ENCODE measurements at places on chromosomes 1 and 21.

DNA sequence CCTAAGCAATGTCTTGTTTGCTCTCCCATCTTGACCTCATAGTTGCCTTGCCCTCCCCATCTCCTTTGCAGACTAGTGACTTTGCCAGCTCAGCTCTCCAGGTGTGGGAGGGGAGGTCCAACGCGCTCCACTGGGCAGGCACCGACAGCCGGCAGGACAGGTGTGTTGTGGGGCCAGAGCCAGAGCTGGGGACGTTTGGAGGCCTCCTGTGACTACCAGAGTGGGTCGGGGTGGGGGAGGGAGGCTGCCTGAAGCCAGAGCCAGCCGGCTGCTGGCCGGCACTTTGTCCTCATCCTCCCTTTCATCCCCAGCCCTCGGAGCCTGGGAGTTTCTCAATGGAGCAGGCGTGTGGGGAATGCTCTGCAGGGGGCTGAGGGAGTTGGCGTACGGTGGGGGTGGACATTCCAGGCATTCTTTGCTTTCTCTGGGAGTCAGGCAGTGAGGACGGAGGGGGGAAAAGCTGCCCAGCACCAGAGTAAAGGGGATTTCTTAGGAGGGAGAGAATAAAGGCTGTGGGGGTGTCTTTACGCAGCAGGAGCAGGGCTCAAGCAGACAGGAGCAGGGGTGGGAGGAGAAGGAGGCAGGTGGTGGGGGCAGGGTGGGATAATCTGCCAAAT is 20.2 kb downstream of the NUAK2 start:
- DNase-seq: peak; percentile 37

- no peak for DNase-seq
Measured at GRCh38 chr1:3244927-3245315, 175.9 kb downstream of the PRDM16 start.

DNA sequence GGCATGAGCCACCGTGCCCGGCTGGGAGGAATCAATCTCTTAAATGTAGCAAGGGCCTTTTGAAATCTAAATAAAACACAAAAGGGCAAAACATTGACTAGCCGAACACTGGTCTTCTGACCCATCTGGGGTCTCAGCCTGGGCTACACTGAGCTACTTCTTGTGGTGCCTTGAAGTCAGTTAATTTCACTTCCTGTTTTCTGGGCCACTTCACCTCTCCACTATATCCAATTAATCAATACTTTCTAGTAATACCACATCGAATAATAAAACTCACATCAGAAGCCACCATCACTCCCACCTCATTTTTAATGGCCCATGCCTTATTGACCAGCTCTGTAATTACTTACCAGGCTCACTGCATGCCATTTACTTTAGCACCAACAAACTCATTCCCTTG is 138.0 kb upstream of the SAMSN1 start:
- no peak for DNase-seq

DNA sequence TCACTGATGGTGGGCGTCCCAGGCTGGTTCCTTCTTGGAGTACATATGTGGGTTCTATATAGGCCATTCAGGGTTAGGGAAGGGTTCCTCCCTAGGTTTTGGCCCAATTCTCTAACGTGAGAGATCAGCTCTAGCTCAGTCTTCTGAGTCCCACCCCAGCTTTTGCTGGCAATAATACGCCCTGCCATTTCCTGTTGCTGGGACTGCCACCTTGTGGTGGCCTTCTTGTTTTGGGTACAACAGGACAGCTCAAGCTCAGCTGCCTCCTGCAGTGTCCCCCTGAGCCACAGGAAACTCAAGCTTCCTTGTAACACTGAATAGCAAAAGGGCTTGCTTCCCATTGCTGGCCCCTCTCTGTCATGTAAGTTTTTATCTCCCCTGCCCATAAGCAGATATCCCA is 77.8 kb downstream of the BACH1 start:
- DNase-seq: no peak

GRCh38 chr1:54207287-54207686 is 7.3 kb downstream of the MRPL37 start:
- DNase-seq: no peak

DNA sequence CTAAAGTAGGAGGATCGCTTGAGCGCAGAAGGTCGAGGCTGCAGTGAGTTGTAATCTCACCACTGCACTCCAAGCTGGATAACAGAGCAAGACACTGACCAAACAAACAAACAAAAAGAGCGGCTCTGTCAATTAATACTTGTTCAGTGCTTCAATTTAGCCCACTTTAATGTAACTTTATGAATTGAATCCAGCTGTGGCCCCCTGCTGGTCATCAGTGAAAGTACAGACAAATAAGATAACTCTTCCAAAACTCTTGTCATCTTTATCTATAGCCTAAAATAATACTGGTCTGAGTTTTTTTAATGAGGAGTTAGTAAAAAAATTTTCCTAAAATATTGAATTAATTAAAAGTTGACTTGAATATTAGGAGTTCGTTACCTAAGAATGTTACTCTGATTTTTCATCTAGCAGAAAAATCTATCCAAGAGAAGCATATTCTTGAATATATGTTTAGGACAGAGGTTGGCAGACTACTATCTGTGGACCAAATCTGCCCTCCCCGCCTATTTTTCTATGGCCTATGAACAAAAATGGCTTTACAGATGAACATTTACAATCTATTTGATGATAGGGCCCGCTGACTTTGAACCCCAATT is 26.1 kb downstream of the ATP5PF start:
- DNase-seq: peak; percentile 4

GRCh38 chr1:7378346-7379130 is 392.6 kb upstream of the VAMP3 start:
- no peak for DNase-seq

- DNase-seq: no peak
Measured at GRCh38 chr1:242196101-242196500, 197.2 kb upstream of the MAP1LC3C start.

GRCh38 chr1:100794748-100795645 is 75.5 kb downstream of the VCAM1 start:
- no peak for DNase-seq

- peak; percentile 46 for DNase-seq
Measured at GRCh38 chr1:38026592-38027200, 14.2 kb downstream of the UTP11 start.

DNA sequence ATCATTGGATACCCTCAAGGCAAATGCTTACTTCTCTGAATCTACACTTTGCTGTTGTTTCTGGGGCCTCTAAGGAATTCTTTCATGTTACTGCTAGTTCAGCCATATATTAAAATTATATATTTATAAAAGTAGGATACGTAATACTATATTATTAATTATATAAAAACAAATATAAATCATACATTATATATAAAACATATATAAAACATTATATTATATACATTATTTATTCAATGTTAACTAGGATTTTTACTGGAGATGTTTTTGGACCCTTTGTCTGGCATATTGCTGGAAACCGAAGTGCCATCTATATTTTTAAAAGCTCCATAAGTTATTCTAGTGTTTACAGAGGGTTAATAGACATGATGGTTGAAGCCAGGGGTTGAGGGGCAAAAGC is 12.2 kb downstream of the ALG6 start:
- DNase-seq: no peak

GRCh38 chr1:65056866-65057265 is 90.5 kb upstream of the JAK1 start:
- DNase-seq: no peak

DNA sequence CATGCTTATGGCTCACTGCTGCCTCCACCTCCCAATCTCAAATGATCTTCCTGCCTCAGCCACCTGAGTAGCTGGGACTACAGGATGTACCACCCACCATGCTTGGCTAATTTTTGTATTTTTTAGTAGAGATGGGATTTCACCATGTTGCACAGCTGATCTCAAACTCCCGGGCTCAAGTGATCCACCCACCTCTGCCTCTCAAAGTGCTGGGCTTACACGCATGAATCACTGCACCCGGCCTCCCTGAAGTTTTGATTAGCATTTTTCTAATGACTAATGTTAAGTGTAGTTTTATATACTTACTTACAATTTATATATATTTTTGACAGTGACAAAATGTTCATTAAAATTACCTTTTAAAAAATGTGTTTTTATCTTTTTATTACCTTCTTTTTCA is 41.1 kb downstream of the ZNF678 start:
- DNase-seq: no peak

GRCh38 chr1:209883341-209883971 is 54.6 kb upstream of the SYT14 start:
- no peak for DNase-seq

- DNase-seq: no peak
Measured at GRCh38 chr21:43289966-43290365, 121.2 kb downstream of the CRYAA start.

GRCh38 chr1:26734501-26735058 is 38.8 kb downstream of the ARID1A start:
- DNase-seq: no peak

- DNase-seq: no peak
Measured at GRCh38 chr1:159056069-159056698, 20.4 kb downstream of the AIM2 start.

- DNase-seq: no peak
Measured at GRCh38 chr1:222346955-222347354, 200.9 kb downstream of the HHIPL2 start.

DNA sequence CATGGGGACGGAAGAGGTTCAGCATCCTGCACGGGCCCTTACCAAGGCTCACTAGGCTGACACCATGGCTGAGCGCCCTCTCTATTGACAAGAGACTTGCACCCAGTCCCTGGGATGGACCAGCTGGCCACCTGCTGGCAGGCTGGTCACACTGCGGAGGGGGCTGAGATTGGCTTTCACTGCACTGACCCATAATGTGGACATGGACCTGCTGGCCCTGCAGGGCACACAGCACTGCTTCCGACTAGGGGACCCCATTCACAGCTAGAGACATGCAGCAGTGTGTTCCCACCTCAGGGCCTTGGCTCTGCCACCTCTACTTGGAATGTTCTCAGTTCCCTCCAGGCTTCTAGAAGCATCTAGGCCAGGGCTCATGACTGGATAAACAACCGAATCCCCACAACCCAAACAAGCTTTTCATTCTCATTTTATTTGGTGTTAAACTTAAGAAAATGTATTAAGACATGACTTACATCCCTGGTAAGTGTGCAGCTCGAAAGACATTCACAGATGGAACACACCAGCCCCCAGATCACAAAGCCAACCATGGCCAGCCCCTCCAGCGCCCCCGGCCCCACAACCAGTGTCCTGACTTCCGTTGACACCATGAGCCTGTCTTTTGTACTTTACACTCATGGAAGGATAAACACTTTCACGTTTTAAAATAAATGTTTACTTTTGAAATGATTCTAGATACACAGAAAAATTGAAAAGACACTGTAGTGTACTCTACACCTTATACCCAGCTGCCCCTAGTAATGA is 9.3 kb upstream of the SRARP start:
- no peak for DNase-seq

- DNase-seq: no peak
Measured at GRCh38 chr1:83791821-83792437, 207.0 kb downstream of the TTLL7 start.

DNA sequence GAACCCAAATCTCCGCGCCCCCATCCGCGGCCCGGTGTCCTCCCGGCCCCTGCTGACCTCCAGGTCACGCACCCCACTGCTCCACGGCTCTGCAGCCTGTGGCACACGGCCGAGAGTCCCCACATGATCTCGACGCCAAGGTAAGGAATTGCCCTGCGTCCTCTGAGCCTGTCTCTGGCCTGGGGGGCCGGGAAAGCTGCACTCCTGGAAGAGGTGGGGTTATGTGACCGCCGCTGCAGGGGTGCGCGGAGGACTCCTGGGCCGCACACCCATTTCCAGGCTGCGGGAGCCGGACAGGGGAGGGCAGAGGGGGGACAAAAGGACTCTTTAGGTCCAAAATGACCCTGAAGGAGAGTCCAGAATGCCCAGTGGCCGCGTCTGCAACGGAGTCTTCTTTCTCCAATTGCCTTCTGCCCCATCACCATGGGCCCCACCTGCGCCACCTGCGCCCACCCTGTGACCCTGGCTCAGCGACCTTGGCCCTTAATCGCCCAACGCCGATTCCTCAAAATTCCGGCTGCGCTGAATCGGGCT is 997 bp upstream of the SIM2 start:
- no peak for DNase-seq

- no peak for DNase-seq
Measured at GRCh38 chr1:19644681-19645410, 735 bp downstream of the NBL1 start.

- DNase-seq: no peak
Measured at GRCh38 chr1:232144696-232145230, 485.2 kb downstream of the SIPA1L2 start.

DNA sequence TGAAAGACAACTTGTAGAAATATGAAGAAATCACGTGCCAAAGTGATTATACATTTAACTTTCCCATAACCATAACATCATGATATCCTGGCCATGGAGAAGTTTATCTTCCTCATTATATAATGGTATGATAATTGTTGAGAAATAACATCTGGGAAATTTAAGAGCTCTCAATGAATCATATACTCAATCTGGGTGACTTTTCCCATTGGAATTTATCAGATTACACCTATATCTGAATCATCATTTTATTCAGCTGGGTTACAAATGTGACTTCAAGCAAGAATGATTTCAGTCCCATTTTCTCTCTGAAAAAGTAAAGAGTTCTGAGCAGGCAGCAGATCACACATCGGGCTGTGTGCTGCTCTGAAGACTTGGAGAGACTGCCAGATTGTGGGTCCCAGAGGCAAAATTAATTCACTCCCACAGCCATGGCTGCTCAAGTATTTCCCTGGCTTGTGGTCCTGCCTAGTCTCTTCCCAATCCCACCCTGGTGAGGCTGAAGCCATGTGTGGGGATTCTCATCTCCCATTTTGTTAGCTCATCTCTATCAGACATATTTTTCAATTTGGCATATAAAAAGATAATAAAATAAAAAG is 278.0 kb downstream of the MRPL39 start:
- DNase-seq: no peak

DNA sequence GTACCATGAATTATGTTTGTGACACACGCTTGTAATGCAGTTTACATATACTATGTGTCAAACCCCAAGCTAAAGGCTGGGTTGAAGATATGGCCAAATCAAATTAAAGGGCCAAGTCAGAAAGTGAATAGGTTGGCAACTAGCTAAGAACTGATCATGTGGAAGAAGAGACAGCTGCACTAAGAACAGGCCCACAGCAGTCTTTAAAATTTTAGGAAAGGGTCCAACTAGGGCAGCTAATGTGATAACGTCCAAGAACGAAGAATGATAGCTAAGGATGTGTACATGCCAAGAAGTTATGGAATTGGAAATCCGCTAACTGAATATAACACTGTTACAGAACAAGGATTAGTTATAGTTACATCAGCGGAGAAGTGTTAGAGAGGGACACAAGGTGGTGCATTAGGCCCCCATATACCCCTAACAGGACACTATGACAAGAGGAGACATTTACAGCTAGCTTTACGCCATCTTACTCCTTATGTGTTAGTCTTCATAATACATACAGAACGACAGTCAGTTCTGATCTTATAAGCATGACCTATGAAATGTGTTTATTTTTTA is 6.5 kb upstream of the RNF2 start:
- no peak for DNase-seq

GRCh38 chr1:115314765-115315164 is 23.3 kb downstream of the NGF start:
- DNase-seq: no peak

DNA sequence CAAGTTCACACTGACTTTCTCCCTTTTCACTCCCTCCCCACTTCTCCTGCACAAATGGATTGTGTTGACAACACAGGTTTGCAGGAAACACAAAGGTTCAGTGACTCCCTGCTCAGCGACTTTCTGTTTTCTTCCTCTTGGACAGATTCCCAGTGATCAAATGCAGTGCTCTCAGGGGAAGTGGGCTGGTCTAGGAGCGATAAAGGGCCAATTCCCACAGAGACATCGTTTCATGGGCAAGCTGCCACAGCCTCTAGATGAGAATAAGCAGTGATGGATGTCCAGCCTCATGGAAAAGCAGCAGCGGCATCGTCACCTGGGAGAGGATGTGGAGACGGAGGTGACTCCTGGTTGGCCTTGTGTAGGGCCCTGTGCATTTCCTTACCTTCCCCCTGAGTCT is 30.6 kb downstream of the FYB2 start:
- no peak for DNase-seq
